ENCODE measurements at places on chromosomes 2 and 18.
A peak's percentile ranks its signal among the peaks of the same experiment; 100 is the strongest.

DNA sequence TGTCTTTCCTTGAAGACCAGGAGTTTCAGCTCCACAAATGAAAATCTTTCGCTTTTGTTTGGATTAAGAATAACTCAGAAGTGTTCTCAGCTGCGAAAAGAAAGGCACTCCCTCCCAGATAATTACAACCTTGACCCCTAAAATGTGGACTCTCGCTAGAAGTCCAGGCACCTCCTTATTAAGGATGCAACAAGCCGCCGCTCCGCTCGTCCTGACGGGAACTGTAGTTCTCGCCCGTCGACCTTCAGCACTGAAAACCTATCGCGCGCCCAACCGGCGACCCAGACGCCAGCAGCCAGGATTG, 559 bp downstream of the IMMT start:
- DNase-seq = no peak

DNA sequence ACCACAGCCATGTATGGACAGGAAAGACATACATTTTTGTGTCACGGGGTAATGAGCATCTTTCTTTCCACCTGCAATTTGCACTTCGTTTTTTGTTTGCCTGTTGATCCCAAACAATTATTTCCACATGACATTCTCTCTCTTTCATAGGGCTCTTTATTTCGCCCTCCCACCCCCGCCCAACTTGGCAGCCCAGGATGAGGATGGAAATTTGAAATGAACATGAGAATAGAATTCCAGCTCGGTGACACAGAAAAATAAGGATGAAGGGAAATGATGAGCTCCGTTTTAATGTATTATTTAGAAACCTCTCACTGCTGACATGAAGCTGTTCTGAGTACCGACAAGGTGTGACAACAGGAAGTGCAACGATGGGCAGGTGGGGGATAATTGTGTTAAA, 443.3 kb downstream of the SOCS6 start:
- DNase-seq = no peak

DNA sequence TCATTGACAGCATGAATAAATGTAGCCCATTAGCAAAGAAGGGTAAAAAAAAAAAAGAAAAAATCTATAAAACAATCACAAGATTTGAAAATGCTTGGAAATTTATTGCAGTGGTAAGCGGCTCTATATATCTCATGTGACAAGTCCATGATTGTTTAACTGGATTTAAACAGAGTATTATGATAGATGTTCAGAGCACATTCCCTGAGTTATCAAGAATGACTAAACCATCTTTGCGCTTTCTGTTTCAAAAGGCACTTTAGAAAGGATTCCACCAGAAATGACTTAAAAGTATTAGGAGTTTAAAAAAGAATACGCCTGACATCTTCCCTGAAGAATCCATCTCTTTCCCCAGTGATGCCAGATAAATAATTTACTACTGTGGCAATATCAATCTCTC, 409.5 kb upstream of the UBE2E3 start:
- no peak for DNase-seq

DNA sequence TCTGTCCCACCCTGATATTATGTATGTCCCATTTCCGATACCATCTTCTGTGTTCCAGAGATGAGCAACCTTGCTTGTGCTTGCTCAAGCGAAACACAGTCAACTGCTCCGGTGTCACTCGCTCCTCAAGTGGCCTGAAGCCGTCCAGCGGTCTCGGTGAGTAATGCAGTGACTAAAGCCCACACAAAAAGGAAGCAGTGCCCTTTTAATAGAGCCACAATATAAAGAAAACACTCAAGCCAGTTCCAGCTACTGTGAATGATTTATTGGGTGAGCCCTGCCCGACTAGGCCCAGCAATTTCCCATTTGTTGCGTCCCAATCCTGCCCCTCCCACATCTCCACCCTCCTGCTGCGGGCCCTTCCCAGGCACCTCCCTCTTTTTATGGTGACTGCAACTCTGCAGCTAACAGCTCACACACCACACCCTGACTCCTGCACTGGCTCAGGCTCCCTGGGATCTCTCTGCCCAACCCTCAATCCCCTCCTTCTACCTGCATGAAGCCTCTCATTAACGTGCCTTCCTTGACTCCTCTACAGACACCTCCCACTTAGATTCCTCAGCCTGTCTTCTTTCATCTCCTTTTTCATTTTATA, 44.2 kb upstream of the DSC1 start:
- no peak for DNase-seq

DNA sequence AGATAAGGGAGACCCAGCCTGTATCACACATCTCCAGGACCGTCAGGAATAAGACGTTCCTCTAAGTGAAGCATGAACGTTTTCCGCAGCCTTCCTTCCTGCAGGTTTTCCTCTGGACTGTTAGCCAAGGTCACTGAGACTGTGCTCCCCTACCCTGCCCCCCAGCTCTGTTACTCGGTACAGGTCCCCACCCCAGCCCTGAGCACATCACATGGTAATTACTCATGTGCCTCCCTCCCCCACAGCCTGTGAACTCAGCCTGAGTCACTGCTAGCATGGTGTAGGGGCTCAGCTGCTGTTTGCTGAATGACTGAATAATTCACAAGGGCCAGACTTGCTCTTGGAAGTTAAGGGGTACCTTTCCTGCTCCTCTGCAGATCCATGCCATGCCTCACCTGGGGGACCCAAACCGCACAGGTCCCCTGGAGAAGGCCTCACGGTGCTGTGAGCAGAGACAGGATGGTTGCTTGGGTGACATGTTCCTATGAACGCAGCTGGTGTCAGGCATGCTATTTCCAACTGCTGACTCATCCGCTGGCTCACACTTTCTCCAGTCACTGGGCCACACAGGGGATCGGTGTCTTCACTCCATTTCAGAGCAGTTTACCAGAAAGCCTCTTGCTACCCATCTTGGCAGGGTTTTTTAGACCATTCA, 88.2 kb downstream of the PLB1 start:
- DNase-seq = peak; percentile 72

DNA sequence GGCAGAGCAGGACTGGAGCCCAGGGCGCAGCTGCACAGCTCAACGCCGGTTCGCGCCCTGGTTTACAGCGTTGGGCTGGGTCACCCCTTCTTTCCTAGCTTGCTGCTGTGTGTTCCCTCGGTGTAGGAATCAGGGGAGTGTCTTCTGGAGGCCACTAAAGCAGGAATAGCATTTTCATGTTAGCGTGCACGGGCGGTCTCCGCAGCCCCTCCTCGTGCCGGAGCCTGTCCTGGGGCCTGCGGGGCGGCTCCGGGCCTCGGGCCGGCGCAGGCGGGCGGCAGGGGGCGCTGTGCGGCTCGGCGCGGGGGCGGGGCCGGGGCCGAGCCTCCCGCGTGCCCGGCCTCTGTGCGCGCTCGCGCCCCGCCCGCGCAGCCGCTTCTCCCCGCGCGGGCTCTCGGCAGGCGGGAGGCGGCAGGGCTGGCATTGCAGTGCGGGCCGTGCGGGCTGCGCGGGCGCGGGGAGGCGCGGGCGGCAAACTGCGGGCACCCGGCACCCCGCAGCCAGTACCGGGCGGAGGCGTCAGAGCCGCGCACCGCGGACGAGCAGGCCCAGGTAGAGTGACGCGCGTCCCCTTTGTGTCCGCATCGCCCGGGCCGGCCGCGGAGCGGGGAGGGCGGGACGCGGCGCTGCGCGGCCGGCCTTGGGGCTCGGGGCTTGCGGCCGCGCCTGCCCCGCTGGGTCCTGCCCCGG, at the start of gene RNF144A:
Gene RNF144A, plus strand, starts transcription at position 342 of the 690 bp plus-strand sequence. CDS start 79,515 bp downstream, outside the sequence.
- DNase-seq = peak; percentile 20

GRCh38 chr2:92073036-92073814, 2798.0 kb upstream of the TEKT4 start:
- DNase-seq = no peak

DNA sequence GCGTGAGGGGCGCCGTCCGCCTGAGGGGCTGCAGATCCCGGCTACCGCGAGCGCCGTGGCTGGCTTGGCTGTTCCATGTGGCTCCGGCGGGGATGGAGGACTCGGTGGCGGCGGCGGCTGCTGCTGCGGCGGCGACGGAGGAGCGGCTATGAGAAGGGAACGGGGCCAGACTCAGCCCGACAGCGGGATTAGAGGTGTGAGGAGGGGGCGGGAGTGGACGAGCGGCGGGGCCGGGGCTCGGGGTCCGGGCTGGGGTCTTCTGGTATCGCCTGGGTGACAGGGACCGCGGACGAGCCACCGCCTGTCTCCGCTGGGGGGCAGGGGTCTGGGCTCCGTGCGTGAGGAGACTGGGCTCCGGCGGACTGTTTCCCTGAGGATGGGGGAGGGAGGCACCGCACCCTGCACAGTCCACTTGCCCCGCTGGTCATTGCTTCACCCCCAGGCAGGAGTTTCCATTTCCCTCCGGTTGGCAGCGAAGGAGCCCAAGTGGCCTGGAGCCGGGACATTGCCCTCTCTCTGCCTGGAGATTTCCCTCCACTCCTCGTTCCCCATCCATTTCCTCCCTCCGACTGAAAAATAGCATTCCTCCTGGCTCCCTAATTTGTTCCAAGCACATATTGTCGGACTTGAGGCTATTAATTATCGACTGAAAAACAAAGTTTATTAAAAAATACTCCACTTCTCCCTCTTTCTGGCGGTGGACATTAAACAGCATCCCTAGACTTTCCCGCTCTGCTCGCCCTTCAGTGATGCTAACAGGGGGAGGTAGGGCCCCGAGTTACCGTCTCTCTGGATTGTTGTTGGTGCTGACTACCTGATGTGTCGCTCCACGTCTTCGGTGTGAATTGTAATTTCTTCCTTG, 577 bp downstream of the EHBP1 start:
- DNase-seq = peak; percentile 18

- DNase-seq = no peak
Observed at GRCh38 chr2:57897920-57898319, 148.7 kb upstream of the VRK2 start.

GRCh38 chr2:16361261-16361995, 304.2 kb downstream of the CYRIA start:
- no peak for DNase-seq

GRCh38 chr2:20578895-20579825, 71.7 kb downstream of the HS1BP3 start:
- no peak for DNase-seq

- DNase-seq = no peak
Observed at GRCh38 chr2:99297994-99298393, 3.0 kb downstream of the LYG1 start.

DNA sequence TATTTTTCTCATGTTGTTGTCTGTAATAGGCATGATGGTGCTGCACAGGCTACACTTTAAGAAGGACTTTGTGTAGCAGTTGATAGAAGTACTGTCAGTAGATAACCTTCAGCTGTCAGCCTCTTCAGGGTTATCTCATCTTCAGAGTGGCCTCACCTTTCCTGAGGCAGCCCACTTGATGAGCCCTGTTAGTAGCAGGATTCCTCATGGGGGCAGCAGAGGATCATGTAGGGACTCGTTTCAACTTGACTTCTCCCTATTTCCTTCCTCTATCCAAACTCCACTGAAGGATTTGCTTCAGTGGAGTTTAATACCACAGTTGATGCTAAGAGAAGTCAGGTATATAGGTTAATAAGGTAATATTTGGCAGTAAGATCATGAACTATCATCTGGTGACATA, 530.3 kb upstream of the FSIP2 start:
- DNase-seq = no peak

GRCh38 chr18:10008006-10008647, 94.3 kb downstream of the VAPA start:
- no peak for DNase-seq

- DNase-seq = peak; percentile 36
Observed at GRCh38 chr18:58180738-58181353, 136.8 kb downstream of the NEDD4L start.

GRCh38 chr2:145050134-145050533, 530.2 kb upstream of the ZEB2 start:
- no peak for DNase-seq

DNA sequence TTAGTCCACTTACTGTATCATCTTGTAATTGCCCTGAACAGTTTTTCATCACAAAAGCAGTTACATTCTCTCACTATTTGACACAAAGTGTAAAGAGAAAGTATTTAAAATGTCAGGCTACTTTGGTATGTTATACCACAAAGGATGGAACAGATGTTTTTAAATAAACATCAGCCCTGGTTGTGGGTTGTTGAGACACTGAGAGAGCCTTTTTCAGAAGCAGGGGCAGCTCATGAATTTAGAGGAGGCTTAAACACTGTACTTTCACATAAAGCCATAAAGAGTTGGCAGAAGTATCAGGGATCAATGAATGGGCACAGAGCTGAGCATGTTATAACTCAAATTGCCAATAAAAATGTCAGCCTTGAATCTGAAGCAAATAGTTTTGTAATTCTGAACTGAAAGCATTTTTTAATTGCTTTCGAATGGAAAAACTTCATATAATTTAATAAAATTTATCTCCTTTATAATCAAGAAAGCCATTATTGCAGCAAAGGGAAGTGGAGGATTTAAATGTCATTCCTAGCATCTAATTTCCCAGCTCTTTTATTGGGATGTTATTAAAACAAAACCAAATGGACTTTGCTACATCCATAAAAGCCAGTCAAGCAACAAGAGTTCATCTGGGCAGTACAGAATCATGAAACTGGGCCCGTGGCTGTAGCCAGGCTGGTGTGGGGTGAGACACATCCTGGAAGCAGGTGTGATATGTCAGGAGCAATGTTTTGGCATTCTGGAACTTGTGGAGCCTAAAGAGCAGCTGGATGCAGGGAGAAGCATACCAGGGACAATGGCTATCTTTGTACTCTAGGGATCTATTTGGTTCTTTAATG, 95.1 kb upstream of the NT5C1B start:
- DNase-seq = no peak

DNA sequence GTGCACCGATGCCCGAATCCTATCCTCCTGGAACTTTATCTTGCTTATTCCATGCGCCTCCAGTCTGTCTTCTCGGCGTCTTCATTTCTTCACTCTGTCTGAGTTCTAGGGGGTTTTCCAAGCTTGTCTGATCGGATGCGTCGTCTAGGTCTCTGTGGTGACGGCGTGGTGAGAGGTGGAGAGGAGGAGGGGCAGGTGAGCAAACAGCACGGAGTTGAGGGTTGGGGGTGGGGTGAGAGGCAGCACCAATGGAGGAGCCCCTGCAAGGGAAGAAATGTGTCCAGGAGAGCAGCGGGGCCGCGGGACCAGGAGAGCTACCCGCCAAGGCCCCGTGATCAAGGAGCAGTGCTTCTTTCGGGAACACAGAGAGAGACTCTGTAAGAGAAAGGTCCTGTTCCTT, 131.3 kb upstream of the TWIST2 start:
- DNase-seq = no peak

All from stimulated activated CD8-positive, alpha-beta memory T cell treated with anti-CD3 and anti-CD28 coated beads, Interleukin-7, amount 100 ng/mL, for 4 hours (primary cell).